ENCODE measurements at places on chromosomes 5 and 9.

DNA sequence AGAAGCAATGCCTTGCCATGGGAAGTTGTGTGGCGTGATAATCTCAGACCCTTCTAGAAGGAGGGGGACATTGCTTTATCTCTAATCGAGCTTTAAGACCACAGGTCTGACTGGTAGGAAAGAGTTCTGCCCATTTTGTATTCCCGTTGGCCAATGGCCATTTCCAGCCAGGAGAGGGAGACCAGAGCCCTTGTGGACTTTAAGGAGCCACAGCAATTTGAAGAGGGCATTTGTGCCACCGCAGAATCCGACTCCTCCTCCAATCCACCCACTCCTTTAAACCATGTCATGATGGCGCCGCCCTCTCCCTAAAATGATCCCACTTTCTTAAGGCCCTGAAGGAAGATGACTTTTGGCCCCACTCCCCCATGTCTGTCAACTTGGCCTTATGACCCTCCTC is 560.5 kb upstream of the ADAMTS16 start:
- DNase-seq: no peak

DNA sequence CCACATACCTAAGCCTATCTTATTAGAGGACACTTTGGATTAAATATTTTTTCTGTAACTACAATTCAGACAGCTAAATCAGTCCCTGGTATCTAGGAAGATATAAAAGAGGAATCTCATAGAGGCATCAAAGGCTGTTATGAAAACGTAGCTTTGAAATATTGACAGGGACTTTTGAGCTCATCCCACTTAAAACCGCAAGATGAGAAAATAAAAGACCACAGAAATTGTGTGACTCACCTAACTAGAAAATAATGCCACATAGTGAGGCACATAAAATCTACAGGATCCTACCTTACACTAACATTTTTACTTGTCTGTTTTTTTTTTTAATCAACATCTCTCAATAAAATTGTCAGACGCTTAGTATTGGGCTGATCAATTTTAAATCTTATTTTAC is 686.5 kb upstream of the COX7C start:
- DNase-seq: no peak

DNA sequence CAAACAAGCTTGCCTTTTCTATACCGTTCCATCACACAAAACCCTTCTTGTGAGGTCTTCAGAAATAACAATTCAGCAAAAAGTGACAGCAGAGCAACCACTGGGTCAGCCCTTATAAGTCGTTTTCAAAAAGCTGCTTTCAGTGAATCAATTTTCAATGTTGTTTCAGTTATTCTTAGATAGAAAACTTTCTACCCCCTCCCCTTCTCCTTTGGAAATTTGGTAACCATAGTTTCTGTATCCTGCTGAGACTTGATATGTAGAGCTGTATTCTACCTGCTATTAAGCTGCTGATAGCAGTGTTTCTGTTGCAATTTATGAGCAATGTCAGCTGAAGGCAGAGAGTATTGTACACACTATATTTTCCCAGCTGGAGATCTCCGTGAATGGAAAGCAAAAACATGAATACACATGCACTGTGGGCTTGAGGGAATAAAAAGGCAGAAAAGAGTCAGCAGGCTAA is 75.7 kb downstream of the ZNF608 start:
- no peak for DNase-seq

DNA sequence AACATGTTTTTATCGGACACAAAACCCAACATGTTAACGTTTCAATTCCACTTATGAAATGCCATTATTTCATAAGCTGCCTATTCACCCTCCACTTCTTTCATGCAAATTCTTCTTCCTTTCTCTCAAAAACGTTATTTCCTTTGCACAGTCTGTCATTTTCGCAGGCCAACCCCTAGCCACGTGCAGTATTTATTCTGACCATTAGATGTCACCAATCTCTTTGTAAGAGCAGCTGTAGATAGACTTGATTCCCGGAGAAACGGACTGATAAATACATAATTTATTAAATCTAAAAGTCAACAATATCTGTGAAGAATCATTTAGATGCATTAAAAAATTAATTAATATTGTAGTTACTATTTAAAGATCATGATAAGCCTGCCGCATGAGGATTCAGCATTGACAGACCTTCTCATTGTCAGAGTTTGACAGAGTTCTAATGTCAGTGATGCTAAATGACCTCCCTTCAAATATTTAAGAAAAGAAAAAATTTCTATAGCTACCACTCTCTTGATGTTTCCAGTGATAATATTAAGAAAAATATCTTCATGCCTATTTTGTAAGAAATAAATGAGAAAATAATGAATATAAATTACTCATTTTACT is 933.6 kb downstream of the CDH12 start:
- no peak for DNase-seq

DNA sequence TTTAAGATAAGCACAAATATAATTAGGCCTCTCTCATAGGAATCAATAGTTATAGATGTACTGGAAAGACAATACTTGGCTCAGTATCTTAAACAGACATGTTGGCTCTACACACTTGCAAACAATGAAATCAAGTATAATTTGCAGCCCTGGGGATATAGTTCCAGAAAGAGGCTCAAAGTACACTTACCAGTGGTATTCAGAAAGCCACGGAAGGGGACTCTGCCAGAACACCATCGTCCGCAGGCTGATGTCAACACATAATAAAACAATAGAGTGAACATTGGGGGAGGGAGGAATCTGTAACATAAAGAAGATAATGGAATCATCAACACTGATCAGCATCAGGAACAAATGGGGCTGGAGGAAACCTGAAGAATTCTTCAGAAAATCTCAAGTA is 31.2 kb upstream of the EBF1 start:
- DNase-seq: no peak

- DNase-seq: no peak
Observed at GRCh38 chr5:17217493-17218352, at the start of gene BASP1. BASP1 (plus strand) TSS chr5:17217631; CDS start chr5:17275217, 57,586 bp downstream.

- no peak for DNase-seq
Observed at GRCh38 chr5:124056991-124057723, 545.2 kb downstream of the CSNK1G3 start.

DNA sequence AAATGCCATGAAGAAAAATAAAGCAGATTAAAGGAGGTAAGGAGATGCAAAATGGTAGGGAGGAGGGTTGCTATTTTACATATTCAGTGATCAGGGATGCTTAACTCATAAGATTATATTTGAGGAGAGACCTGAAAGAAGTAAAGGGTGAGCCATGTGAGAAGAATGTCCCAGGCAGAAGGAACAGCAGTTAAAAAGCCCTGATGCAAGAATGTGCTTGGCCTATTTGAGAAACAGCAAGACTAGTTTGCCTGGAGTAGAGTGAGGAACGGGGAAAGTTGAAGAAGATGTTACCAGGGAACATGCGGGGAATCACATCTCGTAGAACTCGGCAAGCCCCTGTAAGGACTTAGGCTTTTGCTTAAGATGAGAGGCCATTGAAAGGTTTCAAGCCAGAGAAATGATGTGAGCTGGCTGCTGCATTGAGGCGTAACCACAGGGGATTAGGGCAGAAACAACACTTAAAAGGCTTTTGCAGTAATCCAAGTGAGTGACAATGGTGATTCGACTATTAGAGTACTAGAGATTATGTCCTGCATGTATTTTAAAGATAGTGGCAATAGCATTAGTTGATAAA is 198.7 kb downstream of the VPS13A start:
- DNase-seq: no peak

- no peak for DNase-seq
Observed at GRCh38 chr5:94313696-94314095, 304.7 kb downstream of the KIAA0825 start.

GRCh38 chr5:427415-428087 is 15.4 kb upstream of the EXOC3 start:
- DNase-seq: no peak

GRCh38 chr5:156594406-156594805 is 255.7 kb upstream of the PPP1R2B start:
- no peak for DNase-seq

DNA sequence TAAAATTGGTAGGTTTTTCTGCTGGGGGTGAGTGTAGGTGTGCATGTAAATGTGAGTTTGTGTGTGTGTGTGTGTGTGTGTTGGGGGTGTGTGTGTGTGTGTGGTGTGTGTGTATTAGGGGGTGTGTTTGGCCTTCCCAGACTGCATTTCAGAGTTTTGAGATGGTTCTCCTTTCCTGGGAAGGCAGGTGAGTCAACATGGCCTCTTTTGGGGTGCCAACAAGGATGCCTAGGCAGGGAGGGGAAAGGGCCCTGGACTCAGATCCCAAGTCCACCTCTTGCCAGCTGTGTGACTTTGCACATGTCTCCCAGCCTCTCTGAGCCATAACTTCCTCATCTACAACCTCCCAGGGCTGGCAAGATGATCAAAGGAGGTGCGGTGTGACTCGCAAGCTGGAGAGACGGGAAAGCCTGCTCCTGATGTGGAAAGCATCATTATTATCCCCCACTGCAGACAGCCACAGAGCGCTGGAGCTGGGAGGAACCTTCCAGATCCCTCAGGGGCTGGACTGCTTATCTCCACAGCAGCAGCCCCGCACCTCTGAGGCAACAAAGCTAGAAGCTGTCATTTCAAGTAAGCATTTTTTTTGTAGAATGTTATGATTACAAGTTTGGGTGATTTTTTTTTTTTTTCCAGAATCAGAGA is 63.5 kb upstream of the TBC1D2 start:
- DNase-seq: no peak

DNA sequence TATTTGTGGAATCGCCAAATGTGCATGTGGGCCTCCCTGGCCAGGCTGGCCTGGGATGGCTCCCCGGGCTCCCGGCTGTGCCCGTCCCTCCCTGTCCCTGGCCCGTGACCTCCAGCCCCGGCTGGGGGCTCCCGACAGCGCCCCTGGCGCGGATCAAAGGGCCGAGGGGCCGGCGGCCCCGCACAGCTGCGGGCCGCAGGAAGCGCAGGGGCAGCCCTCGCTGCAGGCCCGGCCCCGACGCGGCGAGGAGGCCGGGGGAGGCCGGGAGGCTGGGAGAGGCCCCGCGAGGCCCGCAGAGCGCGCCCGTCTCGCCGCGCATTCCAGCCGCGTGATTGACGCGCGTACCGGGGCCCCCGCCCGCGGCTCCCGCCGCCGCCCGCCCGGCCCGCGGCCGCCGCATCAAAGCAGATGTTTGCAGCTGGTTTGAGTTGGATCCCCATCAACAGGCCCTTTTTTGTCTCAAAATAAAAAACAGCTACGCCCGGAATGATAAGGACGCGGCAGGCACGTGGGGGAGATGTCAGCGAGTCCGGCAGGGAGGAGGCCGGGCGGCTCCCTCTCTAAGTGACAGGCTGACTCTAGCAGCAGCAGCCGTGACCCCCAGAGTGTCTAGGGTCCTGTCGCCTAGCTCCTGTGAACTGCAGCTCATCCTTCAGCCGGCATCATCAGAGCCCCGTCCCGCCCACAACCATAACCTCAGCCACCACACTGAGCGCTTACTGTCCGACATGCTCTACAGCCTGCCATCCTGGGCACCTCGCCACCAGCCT is 69.4 kb downstream of the LMX1B start:
- DNase-seq: no peak

DNA sequence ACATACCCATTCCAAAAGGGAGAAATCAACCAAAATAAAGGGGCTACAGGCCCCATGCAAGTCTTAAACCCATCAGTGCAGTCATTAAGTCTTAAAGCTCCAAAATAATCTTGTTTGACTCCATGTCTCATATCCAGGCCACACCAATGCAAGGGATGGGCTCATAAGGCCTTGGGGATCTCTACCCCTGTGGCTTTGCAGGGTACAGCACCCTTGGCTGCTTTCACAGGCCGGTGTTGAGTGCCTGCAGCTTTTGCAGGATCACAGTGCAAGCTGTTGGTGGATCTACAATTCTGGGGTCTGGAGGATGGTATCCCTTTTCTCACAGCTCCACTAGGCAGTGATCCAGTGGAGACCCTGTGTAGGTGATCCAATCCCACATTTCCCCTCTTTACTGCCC is 5.0 kb upstream of the SPINK14 start:
- no peak for DNase-seq

DNA sequence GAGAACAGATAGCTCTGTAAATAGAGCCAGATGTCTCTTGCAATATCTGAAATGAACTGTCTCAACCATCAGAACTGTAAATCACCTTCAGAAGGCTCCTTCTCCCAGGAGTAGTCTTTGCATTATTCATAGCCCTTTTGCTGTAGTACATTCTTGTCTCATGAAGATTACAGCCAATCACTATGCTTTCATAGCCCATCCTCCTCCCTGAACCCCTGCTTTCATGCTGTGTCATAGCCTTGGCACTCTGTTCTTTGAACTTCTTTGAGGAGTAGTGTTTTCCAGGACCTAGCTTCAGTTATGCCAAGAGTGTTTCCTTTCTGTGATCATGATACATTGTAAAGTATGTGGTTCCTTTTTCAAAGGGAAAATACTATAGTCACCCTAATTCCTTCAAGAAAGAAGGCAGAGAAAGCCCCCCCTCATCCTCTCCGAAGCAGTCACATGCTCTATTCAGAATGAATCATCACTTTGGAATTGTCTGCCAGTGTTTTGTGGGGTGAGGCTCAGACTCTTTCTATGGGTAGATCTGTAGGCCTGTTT is 61.1 kb downstream of the GRIA1 start:
- no peak for DNase-seq

DNA sequence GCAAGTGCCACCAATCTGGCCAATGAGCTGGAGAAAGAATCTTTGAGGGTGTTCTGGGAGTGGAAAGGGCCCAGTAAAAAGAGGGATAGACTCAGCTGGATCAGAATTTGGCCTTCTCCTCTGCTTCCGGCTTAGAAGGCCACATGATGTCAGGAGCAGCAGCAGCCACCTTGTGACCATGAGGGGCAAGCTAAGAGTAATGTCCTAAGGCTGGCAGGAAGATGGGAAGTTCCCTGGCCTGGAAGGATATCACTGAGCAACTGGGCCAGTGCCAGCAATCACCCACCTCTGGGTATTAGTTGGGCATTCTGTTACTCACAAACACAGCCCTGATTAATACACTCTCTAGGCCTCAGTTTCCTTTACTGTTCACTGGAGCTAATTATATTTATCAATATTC is 44.2 kb downstream of the TSPAN17 start:
- no peak for DNase-seq

GRCh38 chr5:4370218-4370617 is 769.9 kb upstream of the ADAMTS16 start:
- DNase-seq: no peak

- no peak for DNase-seq
Observed at GRCh38 chr5:163943546-163943945, 438.1 kb downstream of the MAT2B start.

DNA sequence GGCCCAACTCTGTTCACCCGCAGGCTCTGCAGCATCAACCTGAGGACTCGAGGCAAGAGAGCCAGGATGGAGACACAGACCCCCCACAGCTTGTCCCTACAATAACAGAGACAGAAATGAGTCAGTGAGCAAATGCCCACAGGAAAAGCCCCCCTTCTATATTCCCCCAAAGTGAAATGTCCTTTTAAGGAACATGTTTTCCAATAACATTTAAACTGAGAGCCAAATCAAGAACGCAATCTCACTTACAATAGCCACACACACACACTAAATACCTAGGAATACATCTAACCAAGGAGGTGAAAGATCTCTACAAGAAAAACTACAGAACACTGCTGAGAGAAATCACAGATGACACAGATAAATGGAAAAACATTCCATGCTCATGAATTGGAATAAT is 49.0 kb downstream of the TEX10 start:
- DNase-seq: no peak

GRCh38 chr9:113609562-113610318 is 146.2 kb downstream of the RGS3 start:
- DNase-seq: no peak

- DNase-seq: no peak
Observed at GRCh38 chr5:146101646-146102045, 3.7 kb downstream of the PLAC8L1 start.

- DNase-seq: no peak
Observed at GRCh38 chr5:54443270-54443669, 12.2 kb upstream of the HSPB3 start.
